Activated T-helper 1 cell treated with anti-CD3 and anti-CD28 coated beads, Interleukin-12 subunit alpha, Interleukin-12 subunit beta, Interleukin-2, Interleukin-4 antibody, amounts not matched to agents 30 ng/mL and 10 ng/mL and 1 ng/mL, durations not matched to agents 14 hours and 24 hours and 36 hours (primary cell): ENCODE measurements at places on chromosomes 1 and 21.

GRCh38 chr1:231807541-231807940 lies 181.0 kb downstream of the DISC1 start:
- no peak overlapping the region for H3K27ac ChIP-seq
- no peaks in the 10 kb centered on the region for H3K36me3 ChIP-seq
- no peak for DNase-seq

GRCh38 chr1:194809215-194809614 lies 1622.8 kb upstream of the B3GALT2 start:
- H3K4me1 ChIP-seq, result no peaks in the 10 kb centered on the region
- H3K4me3 ChIP-seq, result no peak overlapping the region
- DNase-seq, result no peak
- H3K27ac ChIP-seq, result no peak overlapping the region

DNA sequence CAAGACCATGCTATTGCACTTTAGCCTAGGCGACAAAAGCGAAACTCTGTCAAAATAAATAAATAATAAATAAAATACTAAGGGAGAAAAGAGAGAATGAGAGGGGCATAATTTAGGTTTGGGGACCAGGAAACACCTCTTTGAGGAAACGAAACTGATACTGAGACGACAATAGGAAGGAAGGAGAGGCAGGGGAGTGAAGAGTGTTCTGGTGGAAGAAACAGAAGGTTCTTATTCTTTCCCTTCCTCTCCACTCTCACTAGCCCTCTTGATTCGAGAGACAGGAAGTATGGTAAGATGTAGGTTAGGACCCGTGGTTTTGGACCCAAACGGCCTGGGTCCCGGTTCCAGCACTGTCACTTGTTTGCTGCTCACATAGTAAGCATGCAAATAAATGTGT lies 1.6 kb upstream of the NKAIN1 start:
- H3K27me3 ChIP-seq, result peaks cover 42% of the 10 kb centered on the region
- DNase-seq, result no peak
- peaks cover 6% of the 10 kb centered on the region for H3K4me1 ChIP-seq
- no peak overlapping the region for H3K27ac ChIP-seq
- no peak overlapping the region for H3K4me3 ChIP-seq

DNA sequence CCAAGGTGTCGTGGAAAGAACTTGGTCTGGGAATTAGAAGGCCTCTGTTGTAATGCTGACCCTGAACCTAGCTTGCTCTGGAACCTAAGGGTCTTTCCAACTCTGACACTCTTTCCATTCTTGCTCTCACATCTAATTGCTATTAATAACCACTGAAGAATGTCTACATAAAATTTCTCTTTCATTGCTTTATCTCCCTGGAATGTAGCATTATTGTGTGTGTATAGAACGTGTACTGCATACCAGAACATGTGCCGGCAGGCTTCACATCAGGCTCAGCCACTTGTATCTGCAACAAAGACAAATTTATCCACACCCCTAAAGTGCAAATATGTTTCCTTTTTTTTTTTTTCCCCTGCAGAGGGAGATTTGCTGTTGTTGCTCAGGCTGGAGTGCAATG lies 13.9 kb upstream of the LAX1 start:
- H3K36me3 ChIP-seq, result peaks cover 4% of the 10 kb centered on the region
- H3K27me3 ChIP-seq, result no peaks in the 10 kb centered on the region
- peaks cover 23% of the 10 kb centered on the region for H3K4me1 ChIP-seq
- H3K4me3 ChIP-seq, result no peak overlapping the region

GRCh38 chr1:98157524-98158313 lies 236.9 kb upstream of the DPYD start:
- DNase-seq, result no peak
- H3K36me3 ChIP-seq, result no peaks in the 10 kb centered on the region
- H3K27me3 ChIP-seq, result no peaks in the 10 kb centered on the region
- no peaks in the 10 kb centered on the region for H3K4me1 ChIP-seq
- no peak overlapping the region for H3K27ac ChIP-seq

DNA sequence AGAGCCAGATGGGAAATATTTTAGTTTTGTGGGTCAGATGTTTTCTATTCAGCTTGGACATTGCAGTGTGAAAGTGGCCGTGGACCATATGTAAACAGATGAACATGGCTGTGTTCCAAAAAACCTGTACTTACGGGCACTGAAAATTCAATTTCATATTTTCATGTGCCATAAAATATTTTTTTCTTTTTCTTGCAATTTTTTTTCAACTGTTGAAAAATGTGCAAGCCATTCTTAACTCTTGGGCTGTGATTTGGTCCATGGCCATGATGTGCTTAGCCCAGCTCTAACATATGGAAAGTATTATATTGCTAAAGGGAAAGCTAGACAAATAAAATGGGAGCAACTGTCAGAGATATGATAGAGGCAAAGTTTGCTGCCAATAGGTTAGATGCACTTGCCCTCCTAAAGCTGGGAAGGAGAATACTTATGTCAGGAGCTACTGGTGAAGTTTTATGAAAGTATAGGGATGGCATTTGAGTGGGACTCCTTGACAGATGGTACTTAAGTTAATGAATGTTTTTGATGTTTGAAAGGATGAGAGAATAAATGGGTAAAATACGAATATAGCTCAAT lies 240.3 kb downstream of the RYR2 start:
- no peak overlapping the region for H3K4me3 ChIP-seq
- H3K36me3 ChIP-seq, result no peaks in the 10 kb centered on the region
- no peaks in the 10 kb centered on the region for H3K4me1 ChIP-seq
- no peak for DNase-seq
- H3K27ac ChIP-seq, result no peak overlapping the region
- H3K27me3 ChIP-seq, result no peaks in the 10 kb centered on the region

- peaks cover 3% of the 10 kb centered on the region for H3K27me3 ChIP-seq
- DNase-seq, result no peak
- no peak overlapping the region for H3K4me3 ChIP-seq
- H3K36me3 ChIP-seq, result no peaks in the 10 kb centered on the region
- H3K27ac ChIP-seq, result no peak overlapping the region
- no peaks in the 10 kb centered on the region for H3K4me1 ChIP-seq
Observed at GRCh38 chr1:63923302-63923701, 149.5 kb downstream of the ROR1 start.

DNA sequence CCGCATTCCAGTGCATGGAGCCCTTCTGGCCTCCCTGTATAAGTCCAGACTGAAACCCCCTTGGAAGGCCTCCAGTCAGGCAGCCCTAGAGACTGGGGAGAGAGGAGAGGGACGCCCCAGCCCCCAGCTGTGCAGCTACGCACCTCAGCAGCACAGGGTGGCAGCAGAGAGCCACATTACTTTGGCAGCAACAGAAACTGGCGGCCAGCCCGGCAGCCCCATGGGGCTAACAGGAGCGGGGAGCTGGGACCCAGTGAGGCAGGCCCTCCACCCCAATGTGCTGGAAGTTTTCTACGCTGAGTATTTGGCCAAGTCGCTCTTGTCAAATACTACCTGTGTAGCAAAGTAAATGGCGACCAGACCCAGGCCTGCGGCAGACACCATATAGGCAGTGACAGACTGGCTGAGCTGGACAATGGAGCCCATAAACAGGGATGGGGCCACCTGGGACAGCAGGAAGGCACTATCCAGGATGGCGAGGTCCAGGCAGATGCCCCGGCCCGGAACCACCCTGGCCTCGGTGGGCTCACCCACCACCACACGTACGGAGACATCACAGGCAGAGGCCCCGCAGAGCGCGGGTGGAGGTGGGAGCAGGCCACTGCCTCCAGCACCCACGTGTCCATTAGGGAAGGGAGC lies 21.2 kb downstream of the SLC45A3 start:
- peak; percentile 66 for DNase-seq
- H3K4me1 ChIP-seq, result no peaks in the 10 kb centered on the region
- no peak overlapping the region for H3K27ac ChIP-seq
- no peak overlapping the region for H3K4me3 ChIP-seq

DNA sequence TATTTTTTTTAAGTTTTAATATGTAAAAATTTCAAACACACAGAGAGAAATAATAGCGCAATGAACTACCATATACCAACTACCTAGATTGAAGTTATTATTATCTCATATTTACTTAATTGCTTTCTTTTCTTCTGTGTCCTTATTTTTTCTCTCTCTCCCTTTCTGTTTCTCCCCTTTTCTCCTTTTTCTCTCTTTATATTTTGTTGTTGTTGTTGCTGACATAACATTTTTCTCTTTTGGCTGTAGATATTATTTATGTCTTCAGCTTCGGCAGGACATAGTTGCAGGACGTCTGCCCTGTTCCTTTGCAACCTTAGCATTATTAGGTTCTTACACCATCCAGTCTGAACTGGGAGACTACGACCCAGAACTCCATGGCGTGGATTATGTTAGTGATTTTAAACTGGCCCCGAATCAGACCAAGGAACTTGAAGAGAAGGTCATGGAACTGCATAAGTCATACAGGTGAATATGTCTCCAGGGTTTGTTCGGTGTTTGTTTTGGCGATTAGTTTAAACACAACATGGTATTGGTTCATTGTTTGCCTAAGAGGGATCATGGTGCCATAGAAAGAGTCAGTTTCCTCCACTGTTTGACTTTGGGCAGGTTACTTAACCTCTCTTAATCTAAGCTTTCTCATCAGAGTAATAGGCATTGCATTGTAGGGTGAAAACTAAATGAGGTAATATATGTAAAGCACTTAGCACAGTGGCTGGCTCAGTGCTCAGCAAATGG lies 103.8 kb downstream of the EPB41 start:
- H3K4me1 ChIP-seq, result no peaks in the 10 kb centered on the region
- H3K36me3 ChIP-seq, result peaks cover 8% of the 10 kb centered on the region
- no peaks in the 10 kb centered on the region for H3K27me3 ChIP-seq
- H3K27ac ChIP-seq, result no peak overlapping the region

- H3K27me3 ChIP-seq, result no peaks in the 10 kb centered on the region
- H3K36me3 ChIP-seq, result peaks cover 3% of the 10 kb centered on the region
- H3K4me3 ChIP-seq, result no peak overlapping the region
- no peaks in the 10 kb centered on the region for H3K4me1 ChIP-seq
Observed at GRCh38 chr21:46089285-46089684, 8.6 kb upstream of the COL6A2 start.

GRCh38 chr1:21095976-21096375 lies 80.7 kb downstream of the EIF4G3 start:
- no peaks in the 10 kb centered on the region for H3K27me3 ChIP-seq
- no peak overlapping the region for H3K27ac ChIP-seq
- H3K36me3 ChIP-seq, result peaks cover 41% of the 10 kb centered on the region
- no peak for DNase-seq
- no peak overlapping the region for H3K4me3 ChIP-seq

DNA sequence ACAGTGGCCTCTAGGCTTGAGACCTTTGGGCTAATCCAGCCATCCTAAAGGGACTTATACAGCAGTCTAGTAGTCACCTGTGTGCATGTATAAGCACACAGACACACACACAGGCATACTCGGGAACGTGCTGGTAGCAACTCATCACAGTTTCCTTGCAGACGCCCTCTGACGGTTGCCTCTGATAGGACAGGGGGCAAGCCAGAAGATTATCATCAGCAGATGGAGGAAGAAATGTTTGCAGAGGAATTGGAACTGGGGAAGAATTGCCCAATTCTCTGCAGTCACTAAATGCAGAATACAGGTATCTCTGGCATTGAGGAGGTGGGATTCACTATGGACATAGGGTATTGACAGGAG lies 222.2 kb downstream of the C1orf94 start:
- H3K27ac ChIP-seq, result no peak overlapping the region
- no peak for DNase-seq
- no peaks in the 10 kb centered on the region for H3K36me3 ChIP-seq
- H3K27me3 ChIP-seq, result no peaks in the 10 kb centered on the region

- DNase-seq, result no peak
- H3K27ac ChIP-seq, result no peak overlapping the region
- H3K36me3 ChIP-seq, result no peaks in the 10 kb centered on the region
- no peaks in the 10 kb centered on the region for H3K27me3 ChIP-seq
Observed at GRCh38 chr1:220974431-220974830, 95.2 kb downstream of the HLX start.
